ENCODE measurements at places on chromosomes 5 and 9. TPM values are rescaled to one million over a fixed set of nuclear protein-coding genes. Genes with fewer than 3 reads are reported as not detected.

CKS2 gene
- 82.2 TPM for total RNA-seq

EPB41L4A gene
- 12.4 TPM for total RNA-seq

MYO10 gene
- total RNA-seq = 35.7 TPM

GRCh38 chr9:93003552-93004407, 54.7 kb upstream of the SUSD3 start:
- DNase-seq = peak; percentile 69

DNA sequence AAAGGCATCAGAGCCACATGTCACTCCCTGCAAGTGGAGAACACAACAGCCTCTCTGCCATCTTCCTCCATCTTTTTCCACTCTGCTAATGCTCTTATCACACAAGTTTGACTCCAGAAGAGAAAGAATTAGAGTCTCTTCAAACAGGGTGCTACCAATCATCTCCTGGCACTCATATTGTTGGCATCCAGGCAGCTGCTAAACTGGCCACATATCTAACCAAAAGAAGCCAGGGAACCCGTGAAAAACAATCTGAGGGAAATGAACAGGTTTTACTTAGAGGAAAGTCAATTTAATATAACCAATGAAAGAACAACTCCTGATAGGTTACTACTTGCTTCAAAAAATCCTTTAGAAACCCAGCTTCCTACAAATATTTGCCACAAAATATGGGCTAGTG, 117.2 kb downstream of the SLC25A46 start:
- DNase-seq = no peak

DNA sequence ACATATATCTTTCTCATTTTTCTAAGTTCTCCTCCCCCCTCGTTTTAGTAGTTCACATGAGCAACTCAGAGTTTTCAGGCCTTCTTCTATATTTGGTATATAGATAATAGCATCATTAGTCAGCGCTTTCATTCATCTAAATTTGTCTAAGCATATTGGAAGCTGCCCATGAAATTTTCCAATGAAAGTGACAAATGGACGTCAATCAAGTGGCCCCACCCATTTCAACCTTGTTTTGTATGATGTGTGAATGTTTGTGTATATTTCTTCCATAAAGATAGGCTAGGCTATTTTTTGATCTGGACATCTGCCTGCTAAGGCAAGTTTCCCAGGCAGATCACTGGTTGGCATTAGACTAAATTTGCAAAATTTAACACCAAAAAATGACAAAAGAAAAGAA, 104.0 kb upstream of the SSBP2 start:
- peak; percentile 28 for DNase-seq

GRCh38 chr5:106303911-106304310, 1366.8 kb downstream of the EFNA5 start:
- DNase-seq = no peak

DNA sequence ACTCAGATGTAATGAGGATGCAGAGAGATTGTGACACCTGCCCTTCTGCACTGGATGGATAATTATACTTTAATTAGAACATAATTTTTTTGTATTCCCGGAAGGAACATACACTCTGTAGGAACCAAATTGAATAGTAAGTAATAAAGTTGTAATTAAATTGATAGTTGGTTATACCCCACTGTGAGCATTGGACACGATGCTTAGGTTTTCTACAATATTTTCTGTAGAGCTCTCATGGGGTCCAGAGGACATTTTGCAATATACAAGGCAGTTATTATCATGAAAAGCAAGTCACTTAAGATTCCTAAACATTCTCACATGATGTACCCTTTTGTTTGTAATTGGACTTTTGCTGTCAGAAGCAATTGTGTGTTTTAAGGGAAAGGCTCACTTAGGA, 63.4 kb downstream of the DIRAS2 start:
- DNase-seq = no peak

GRCh38 chr5:14025569-14026286, 81.2 kb upstream of the DNAH5 start:
- DNase-seq = no peak

- DNase-seq = no peak
Observed at GRCh38 chr9:71108937-71109336, 12.5 kb downstream of the TRPM3 start.

Data from MCF 10A (cell line).